ENCODE measurements at places on chromosomes 2 and 18.

DNA sequence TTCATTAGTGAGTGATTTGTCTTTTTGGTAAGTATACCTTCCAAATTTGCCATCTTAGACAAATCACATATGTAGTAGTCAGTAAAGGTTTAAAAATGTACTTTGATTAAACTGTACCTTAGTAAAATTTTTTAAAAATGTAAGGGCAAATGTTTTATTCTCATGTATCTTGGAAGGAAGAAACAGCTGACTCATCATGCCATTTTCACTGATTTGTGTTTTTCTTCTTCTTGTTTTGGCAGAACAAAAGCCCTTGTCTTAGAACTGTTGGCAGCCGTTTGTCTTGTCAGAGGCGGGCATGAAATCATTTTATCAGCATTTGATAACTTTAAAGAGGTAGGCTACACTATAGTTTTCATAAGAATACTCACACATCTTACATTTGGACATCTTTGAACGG is 136.5 kb downstream of the PRPF40A start:
- peak; percentile 70 for DNase-seq

DNA sequence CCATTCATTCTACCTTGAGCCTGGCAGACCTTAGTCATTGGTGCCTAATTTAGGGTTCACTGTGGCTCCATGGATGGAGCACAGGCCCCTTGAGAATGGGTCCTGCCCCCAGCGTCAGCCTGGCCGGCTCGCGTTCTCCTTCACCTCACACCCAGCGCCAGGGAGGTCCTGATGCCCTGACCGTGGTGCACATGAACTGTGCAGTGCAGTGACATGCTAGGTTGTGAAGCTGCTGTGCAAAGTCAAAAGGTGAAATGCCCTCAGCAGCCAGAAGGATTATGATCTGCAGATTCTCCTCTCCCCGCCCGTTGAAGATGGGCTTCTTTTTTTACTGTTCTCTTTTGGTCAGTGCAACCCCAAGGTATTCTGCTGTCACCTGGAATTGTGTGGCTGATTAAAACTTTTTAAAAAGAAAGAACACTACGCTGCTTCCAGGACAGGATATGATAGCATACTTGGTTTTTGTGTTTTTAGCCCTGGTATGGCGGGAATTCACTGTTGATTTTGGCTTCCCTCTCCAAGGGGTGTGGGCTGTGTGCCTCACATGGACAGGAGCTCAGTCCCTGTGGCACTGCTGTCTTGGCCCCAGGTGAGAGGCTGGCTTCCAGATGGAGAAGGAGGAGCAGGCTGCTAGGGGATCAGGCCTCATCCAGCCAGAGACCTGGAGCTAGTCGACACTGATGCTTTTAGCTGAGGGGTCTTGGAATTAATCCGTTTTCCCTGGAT is 49.4 kb upstream of the MCFD2 start:
- DNase-seq, result peak; percentile 59

- no peak for DNase-seq
Observed at GRCh38 chr2:184692141-184692734, 93.9 kb downstream of the ZNF804A start.

DNA sequence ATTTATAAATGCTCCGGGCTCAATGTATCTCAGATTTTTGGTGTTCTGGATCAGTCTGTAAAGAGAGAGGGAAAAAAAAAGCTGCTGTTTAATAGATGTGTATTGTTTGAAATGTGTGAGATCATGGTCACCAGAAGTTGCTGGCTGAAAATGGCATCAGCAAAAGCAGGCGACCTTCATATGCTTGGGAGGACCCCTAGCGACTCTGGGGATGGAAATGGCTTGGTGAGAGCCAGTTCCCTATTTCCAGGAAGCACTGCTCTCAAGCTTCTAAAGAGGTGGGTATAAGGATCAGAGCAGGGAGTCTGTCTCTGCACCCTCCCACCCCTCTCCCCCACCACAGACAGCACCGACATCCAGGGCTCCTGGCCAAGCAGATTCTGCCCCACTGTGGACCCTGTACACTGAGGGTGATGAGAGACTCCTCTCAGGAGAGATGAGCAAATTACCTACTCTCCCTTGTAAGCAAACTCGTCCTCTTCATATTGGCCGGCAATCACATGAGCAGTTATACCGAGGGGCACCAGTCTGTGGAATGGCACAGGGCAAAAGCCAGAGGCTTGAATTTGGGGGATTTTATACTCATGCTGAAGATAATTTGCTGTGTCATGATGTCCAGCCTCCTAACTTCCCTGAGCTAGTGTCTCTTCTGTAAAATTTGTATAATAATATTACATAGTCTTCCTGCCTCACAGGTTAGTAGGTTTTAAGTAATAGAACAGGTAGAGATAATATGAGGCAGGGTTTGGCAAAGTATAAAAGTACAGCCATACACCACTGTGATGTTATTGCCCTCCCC is 29.6 kb downstream of the LHCGR start:
- no peak for DNase-seq

DNA sequence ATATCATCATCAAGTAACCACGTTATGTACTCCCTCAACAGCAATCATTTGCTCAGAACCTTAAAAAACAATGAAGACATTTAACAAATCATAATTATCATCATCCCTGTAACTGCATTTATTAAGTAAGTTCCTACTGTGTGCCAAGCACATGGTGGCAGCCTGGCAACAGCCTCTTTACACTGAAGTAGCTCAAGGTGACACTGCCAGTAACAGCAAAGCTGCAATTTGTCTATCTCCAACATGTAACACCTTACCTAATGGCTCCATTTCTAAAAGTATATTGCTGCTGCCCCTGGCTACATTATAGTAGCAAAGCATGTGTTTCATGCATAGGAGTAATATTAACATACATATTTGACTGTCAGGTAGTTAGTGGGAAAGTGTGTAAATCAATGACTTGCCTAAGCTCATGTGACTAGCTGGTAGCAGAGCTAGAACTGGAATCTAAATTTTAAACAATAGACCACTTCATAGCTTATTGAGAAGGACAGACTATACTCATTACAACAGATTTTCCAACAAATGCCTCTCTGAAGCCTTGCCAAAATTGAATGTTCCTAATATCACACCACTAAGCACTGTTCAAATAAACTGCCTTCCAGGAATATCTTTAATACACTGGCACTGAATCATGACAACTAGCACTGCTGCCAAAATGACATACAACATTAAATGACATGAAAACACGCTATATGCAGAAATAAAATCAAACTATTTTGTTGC is 86.7 kb downstream of the L3MBTL4 start:
- DNase-seq, result no peak

- DNase-seq, result no peak
Observed at GRCh38 chr2:32925283-32925815, 21.4 kb upstream of the LTBP1 start.

- DNase-seq, result no peak
Observed at GRCh38 chr2:180778291-180778690, 202.1 kb upstream of the UBE2E3 start.

GRCh38 chr2:122186761-122187222 is 431.3 kb downstream of the TSN start:
- peak; percentile 12 for DNase-seq

DNA sequence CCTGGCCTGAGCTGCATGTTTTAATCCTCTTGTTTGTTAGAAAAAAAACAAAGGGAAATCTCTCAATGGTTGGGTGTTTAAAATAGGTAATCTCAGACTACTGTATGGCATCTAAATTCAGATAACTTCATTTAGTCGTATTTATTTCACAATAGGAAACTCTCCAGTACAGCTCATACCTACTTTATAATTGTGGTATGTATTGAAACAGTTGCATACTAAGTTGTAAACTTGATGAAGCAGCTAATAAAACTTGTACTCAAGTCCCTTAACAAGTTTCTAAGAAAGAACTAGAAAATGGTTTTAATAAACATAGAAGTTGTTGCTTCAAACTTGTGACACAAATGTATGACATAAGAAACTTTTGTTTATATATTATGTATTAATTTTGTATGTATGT is 334.5 kb downstream of the PTPRM start:
- DNase-seq, result no peak
